ENCODE measurements at places on chromosomes 11 and 22. TPM values are rescaled to one million over a fixed set of nuclear protein-coding genes. Genes with fewer than 3 reads are reported as not detected.

- H3K4me1 ChIP-seq: no peaks in the 10 kb centered on the region
- H3K4me3 ChIP-seq: no peak overlapping the region
- no peak for DNase-seq
- H3K36me3 ChIP-seq: no peaks in the 10 kb centered on the region
- H3K27me3 ChIP-seq: no peaks in the 10 kb centered on the region
Measured at GRCh38 chr22:21710156-21710555, 25.4 kb downstream of the YPEL1 start.

DNA sequence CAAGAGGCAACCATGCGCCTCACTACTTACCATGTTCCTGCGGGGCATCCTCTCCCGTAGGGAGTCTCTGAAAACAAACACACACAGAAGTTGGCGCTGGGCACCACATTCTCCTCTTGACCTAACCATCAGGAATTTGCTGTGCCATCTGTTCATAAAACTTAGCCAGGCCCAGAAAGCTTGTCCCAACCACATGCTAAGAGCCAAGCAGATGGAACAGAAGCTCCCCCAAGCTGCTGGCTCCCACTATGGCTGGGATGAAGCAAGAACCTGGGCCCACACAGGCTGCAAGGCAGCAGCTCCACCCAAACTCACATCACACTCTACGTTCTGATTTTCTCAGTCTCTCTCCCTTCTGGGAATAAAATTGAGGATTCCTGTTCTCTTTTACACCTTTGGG, 17.4 kb downstream of the HPS4 start:
- H3K4me3 ChIP-seq: no peak overlapping the region
- DNase-seq: no peak
- no peaks in the 10 kb centered on the region for H3K27me3 ChIP-seq

DNA sequence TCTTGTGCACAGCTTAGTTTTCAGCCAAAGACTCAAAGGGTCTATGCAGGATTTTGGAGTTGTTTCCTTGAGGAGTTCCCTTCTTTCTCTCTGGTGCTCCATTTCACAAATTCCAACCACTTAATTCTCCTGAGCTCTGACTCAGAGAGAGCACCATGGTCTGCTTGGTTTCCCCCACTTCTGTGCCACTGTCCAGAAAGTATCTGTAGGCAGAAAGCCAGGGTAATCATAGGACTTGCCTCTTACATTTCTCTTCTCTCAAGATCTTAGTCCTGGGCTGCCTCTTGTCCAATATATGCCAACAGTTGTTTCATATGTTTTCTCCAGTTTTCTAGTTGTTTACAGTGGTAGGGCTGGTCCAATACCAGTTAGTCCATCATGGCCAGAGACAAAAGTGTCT, 6.4 kb upstream of the MRGPRD start:
- no peaks in the 10 kb centered on the region for H3K36me3 ChIP-seq
- H3K4me3 ChIP-seq: no peak overlapping the region
- no peak for DNase-seq
- peaks cover 4% of the 10 kb centered on the region for H3K27me3 ChIP-seq
- H3K27ac ChIP-seq: no peak overlapping the region

VWCE gene
- total RNA-seq: 0.51 TPM

KDM4E gene
- not detected for total RNA-seq

ACR gene
- 0.21 TPM for total RNA-seq
